ENCODE measurements at places on chromosomes 6 and 20. TPM values are rescaled to one million over a fixed set of nuclear protein-coding genes. Genes with fewer than 3 reads are reported as not detected.

DNA sequence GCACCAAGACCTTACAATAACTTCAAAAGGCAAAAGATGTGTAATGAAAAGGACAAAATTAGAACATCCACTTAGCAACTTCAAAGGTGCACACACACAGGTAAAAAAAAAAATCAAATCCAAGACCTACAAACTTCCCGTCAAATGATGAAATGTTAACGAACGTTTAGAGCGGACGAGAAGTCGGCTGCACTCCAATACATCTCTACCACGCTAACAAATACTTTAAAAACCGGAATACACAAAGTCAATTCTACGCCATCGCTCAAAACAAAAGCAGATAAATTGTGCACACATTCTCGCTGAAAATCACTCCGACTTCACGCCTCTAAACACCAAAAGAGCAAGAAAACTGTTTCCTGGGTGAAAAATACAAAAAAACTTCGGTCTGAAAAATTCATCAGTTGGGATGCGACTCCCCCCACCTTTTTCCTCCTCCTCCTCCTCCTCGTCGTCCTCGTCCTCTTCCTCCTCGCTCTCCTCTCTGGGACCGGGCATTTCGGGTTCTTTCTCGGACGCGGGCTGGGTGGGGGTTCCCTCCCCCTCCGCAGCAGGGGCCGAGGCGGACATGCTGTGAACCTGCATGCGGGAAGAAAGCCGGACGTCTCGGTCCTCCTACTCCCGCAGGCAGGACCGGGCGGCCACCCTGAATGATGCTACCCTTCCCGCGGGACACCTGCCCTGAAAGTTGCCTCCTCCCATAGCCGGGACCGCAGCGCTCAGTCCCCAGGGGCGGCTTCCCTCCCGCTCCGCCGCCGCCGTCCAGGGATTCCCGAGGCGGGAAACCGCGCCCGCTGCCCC lies 712 bp downstream of the DEK start:
- H3K4me1 ChIP-seq, result peaks cover 21% of the 10 kb centered on the region
- no peaks in the 10 kb centered on the region for H3K27me3 ChIP-seq
- H3K27ac ChIP-seq, result peak overlapping the region; percentile 85

Gene MCHR2
- not detected for total RNA-seq

DNA sequence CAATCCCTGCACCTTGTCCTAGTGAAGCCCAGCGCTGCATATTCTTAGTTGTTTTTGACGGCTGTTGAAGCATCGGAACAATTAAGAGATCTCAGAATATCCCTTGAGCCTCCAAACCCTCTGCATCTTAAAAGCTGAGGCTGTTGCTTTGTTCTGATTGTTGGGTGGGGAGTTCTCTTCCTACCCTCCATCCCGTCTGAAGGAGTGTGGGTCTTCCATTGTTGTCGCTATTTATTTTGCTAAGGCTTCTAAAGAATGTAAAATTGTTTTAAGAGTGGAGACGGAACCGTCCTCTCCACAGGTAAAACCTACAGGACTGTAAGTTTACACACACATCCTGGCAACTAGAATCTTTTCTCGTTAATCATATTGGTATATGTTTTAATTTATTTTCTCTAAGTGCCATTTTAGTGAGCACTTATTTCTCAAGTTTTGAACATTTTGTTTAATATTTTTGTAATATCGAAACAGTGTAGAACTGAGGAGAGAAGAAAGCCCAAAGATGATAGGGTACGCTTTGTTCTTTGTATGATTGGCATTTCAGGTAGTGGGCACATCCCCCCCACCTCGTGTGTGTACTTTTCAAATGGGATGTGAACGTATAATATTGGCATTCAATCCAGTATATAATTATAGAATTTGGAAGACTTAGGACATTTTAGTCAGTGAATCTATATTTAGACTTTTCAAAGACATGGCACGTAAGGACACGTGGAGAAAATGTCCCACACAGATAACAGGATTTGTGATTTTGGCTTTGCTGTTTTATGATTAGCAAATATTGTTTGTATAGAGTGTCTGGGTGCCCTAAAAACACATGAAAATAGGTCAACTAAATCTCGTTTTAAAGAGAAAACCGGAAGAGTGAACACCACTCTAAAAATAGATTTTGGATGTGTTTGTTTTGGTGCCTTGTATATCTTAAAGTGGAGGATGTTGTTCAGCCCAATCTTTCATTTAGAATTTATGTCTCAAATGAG lies 1.3 kb downstream of the RNF146 start:
- H3K4me3 ChIP-seq, result peak overlapping the region; percentile 75
- H3K4me1 ChIP-seq, result peaks cover 13% of the 10 kb centered on the region
- DNase-seq, result no peak

- no peaks in the 10 kb centered on the region for H3K27me3 ChIP-seq
- no peaks in the 10 kb centered on the region for H3K36me3 ChIP-seq
- no peak for DNase-seq
- no peak overlapping the region for H3K27ac ChIP-seq
Measured at GRCh38 chr20:19761841-19762240, 3.8 kb downstream of the RIN2 start.

DNA sequence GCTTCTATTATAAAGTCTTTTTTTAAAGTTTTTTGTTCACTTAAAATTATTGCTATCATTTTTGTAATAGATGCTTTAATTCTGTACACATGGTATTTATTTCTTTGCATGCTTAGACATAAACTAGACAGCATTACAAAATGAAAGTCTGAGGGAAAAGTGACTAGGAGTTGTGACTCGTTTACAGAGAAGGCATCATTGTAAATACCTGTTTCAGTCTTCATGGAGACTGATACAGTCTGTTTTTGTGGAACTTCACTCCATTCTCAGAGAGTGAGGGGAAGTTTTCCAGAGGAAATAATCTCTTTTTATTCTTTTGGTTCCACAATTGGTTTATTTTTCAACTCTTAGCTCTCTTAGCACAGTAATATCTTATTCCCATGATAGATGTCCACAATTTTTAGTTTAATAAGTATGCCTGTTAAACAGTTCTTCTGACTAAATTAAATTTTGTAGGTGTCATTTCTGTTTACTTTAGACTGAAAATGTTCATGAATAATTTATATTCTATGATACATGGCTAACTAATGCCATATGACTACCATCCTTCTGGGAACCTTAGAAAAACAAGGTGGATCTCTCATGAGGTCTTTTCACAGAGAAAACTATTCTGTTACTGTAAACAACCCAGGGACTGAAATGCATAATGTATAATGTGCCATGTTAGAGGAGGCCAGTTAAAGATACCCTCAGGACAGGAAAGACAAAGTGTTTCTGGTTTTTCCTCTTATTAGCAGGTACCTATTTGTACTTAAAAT lies 69.2 kb downstream of the MYO6 start:
- no peak overlapping the region for H3K27ac ChIP-seq
- H3K4me1 ChIP-seq, result no peaks in the 10 kb centered on the region
- no peak overlapping the region for H3K4me3 ChIP-seq

DNA sequence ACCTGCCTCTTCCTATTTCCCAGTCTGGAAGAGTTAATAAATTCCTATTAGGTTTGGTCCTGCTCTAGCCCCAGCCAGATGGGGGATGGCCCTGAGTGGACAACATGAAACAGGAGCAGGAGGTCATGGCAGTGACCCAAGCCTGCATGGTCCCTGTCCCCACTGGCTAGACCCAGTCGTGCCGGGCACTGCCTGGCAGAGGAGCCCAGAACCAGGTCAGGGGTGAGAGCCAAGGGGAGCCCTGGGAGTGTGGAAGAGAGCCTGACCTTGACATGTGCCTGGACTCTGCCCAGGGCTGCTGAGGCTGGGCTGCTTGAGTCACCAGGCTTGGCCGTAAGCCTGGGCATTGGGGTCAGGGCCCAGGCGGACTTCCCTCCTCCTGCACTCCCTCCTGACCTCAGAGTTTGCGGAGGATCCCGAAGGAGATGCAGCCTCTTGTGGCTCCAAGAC lies 3.6 kb downstream of the AVP start:
- H3K4me1 ChIP-seq, result peaks cover 7% of the 10 kb centered on the region
- H3K27me3 ChIP-seq, result no peaks in the 10 kb centered on the region
- no peak for DNase-seq
- no peak overlapping the region for H3K4me3 ChIP-seq
- no peak overlapping the region for H3K27ac ChIP-seq
- H3K36me3 ChIP-seq, result no peaks in the 10 kb centered on the region

GRCh38 chr20:54292185-54292584 lies 84.3 kb downstream of the PFDN4 start:
- DNase-seq, result no peak
- no peaks in the 10 kb centered on the region for H3K36me3 ChIP-seq
- no peak overlapping the region for H3K27ac ChIP-seq

Gene ZSCAN9
- total RNA-seq, result 10.8 TPM

Gene TMEM200A
- 22.9 TPM for total RNA-seq

Gene OR2H2
- total RNA-seq, result not detected

- H3K27ac ChIP-seq, result peak overlapping the region; percentile 57
- no peaks in the 10 kb centered on the region for H3K27me3 ChIP-seq
- DNase-seq, result peak; percentile 85
- H3K36me3 ChIP-seq, result no peaks in the 10 kb centered on the region
- H3K4me3 ChIP-seq, result no peak overlapping the region
Measured at GRCh38 chr6:84193114-84193708, 34.2 kb downstream of the CEP162 start.

DNA sequence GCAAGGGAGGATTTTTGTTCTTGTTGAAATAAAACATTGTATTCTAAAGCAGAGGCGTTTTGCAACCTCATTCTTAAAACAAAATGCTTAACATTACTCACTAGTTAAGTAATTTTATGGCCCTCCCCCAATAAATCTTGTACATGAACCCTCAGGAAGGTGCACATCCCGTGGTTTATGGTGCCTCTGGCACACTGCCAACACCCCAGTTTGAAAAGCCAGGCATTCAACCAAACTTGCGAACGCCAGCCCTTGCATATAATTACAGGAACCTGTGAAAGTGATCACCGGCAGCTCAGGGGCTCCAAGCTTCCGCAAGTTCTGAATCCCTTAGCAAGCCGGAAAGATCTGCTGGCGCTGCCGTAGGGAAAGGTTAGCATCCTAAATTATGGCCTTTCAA lies 1109.0 kb upstream of the FLRT3 start:
- no peak overlapping the region for H3K27ac ChIP-seq
- no peaks in the 10 kb centered on the region for H3K36me3 ChIP-seq
- H3K4me1 ChIP-seq, result no peaks in the 10 kb centered on the region
- DNase-seq, result no peak

DNA sequence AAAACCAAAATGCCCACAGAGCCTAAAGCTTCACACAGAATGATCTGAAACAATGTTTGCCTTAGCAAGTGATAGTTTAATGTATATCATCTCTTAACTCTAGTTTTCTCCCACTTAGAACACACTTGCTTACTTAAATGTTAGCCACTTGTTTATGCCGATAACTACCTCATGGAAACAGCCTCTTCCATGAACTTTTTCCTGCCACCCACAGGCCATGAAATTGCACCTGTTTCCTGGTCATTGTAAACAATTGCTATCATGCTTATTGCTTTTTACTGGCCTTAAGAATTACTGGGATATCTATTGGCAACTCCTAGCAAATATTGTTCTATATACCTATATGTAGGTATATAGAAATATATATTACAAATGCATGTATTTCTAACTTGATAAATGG lies 231.1 kb downstream of the HDGFL1 start:
- H3K4me3 ChIP-seq, result no peak overlapping the region
- no peak for DNase-seq
- H3K27me3 ChIP-seq, result no peaks in the 10 kb centered on the region
- no peaks in the 10 kb centered on the region for H3K4me1 ChIP-seq

Gene LAMA2
- total RNA-seq, result 8.2 TPM

Gene RSPO3
- not detected for total RNA-seq

Gene HSD17B8
- total RNA-seq, result 22.0 TPM

GRCh38 chr20:43096931-43097260 lies 92.8 kb downstream of the PTPRT start:
- H3K27ac ChIP-seq, result no peak overlapping the region
- no peaks in the 10 kb centered on the region for H3K36me3 ChIP-seq

DNA sequence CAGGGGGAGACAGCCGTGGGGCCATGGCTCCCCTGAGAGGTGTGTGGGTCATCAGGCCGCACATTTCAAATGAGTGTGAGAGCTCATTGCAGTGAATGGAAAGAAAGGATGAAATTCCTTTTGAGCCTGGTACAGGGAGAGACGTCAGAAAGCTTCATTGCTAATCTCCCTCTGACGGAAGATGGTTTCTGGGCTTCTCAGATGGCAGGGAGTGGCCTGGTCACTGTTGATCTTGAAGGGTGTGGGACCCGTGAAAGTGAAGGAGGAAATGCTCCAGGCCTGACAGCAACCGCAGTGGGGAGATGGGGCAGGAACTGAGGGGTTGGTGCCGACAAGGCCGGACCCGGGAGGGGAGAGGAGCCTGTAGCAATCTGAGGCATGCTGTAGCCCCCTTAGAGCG lies 127.4 kb downstream of the MYLK4 start:
- H3K4me3 ChIP-seq, result no peak overlapping the region
- no peak overlapping the region for H3K27ac ChIP-seq
- no peaks in the 10 kb centered on the region for H3K4me1 ChIP-seq
- no peak for DNase-seq
- no peaks in the 10 kb centered on the region for H3K36me3 ChIP-seq

GRCh38 chr6:63910863-63911551 lies 275.4 kb downstream of the PHF3 start:
- H3K27ac ChIP-seq, result no peak overlapping the region
- H3K4me3 ChIP-seq, result no peak overlapping the region
- DNase-seq, result no peak
- no peaks in the 10 kb centered on the region for H3K27me3 ChIP-seq
- no peaks in the 10 kb centered on the region for H3K4me1 ChIP-seq

Gene TEAD3
- total RNA-seq, result 21.8 TPM

- H3K4me1 ChIP-seq, result peaks cover 7% of the 10 kb centered on the region
- H3K27me3 ChIP-seq, result no peaks in the 10 kb centered on the region
- DNase-seq, result no peak
- H3K4me3 ChIP-seq, result peak overlapping the region; percentile 87
- H3K36me3 ChIP-seq, result no peaks in the 10 kb centered on the region
- H3K27ac ChIP-seq, result peak overlapping the region; percentile 81
Measured at GRCh38 chr20:5127204-5127858, 523 bp downstream of the CDS2 start.

- H3K27ac ChIP-seq, result no peak overlapping the region
- no peak overlapping the region for H3K4me3 ChIP-seq
- no peak for DNase-seq
- H3K4me1 ChIP-seq, result peaks cover 18% of the 10 kb centered on the region
- no peaks in the 10 kb centered on the region for H3K27me3 ChIP-seq
Measured at GRCh38 chr6:148438632-148439031, 96.0 kb downstream of the SASH1 start.

GRCh38 chr6:12483712-12484111 lies 193.6 kb downstream of the EDN1 start:
- H3K4me1 ChIP-seq, result peaks cover 10% of the 10 kb centered on the region
- peak; percentile 77 for DNase-seq
- H3K27me3 ChIP-seq, result no peaks in the 10 kb centered on the region
- no peak overlapping the region for H3K27ac ChIP-seq
- no peak overlapping the region for H3K4me3 ChIP-seq
- no peaks in the 10 kb centered on the region for H3K36me3 ChIP-seq
